ENCODE measurements at places on chromosomes 13 and 19.

- no peak for DNase-seq
Observed at GRCh38 chr13:91797567-91797966, 399.1 kb downstream of the GPC5 start.

- no peak for DNase-seq
Observed at GRCh38 chr13:98326291-98326690, 149.2 kb upstream of the RNF113B start.

DNA sequence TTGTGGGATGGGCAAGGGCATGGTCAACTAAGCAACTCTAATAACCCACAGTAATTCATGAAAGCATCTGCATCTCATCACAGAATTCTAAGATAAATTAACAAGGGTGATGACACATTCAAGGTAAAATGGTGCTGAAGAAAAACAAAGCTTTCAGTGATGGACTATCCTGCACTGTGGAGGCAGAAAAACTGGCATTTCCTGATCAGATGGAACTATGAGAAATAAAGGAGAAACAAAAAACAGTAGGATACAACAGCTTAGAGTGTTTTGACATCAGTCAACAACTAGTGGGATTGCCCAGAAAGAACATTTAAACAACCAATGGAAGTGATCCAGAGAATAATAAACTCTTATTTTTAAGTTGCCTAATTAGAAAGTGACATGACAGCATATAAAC is 327.0 kb downstream of the KLF5 start:
- DNase-seq, result no peak

GRCh38 chr13:93304134-93304533 is 77.5 kb downstream of the GPC6 start:
- DNase-seq, result no peak

GRCh38 chr19:45276284-45276687 is 25.2 kb downstream of the MARK4 start:
- DNase-seq, result peak; percentile 23

- no peak for DNase-seq
Observed at GRCh38 chr13:66314911-66315310, 915.2 kb downstream of the PCDH9 start.

- DNase-seq, result no peak
Observed at GRCh38 chr13:21986602-21987001, 315.7 kb downstream of the FGF9 start.

DNA sequence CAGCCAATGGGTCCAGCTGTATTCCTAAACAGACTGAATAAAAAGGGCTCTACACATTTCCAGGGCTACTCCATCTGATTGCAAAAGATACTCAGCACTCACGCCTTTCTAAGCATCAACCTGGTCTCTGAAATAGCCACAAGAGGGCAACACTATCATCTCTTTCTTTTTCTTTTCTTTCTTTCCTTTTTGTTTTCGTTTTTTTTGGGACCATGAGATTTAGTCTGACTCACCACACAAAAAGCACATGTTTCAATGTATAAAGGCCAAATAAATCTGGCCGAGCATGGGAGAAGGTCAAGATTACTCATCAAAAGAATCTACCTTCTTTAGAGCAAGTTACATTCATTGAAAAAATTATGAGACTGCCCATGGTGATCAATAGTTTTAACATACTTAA is 805.6 kb upstream of the ARGLU1 start:
- DNase-seq, result peak; percentile 15

- no peak for DNase-seq
Observed at GRCh38 chr19:6413721-6414643, 10.6 kb downstream of the KHSRP start.

GRCh38 chr19:30388327-30388726 is 16.1 kb downstream of the ZNF536 start:
- no peak for DNase-seq

DNA sequence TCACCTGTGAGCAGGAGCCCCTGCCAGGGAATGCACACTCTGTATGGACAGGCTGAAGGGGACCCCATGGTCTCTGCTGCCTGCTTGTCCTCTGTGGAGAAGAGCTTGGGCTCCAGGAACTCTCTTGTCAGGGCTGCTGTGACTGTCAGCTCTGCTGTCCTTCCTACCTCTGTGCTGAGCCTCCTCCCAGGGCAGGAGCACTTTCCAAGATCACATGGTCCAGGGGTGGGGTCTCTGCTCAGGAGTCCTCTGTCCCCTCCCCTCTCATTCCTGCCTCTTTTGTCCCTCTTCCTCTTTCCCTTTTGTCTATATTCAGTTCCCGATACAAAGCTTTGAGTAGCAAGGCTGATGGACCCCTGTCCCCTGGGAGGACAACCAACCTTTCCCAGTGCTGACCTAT is at the start of gene CEACAM7:
TSS of gene CEACAM7 (minus strand) at position 173 of the 400 bp plus-strand sequence. CDS start at position 68, 105 bp downstream.
- no peak for DNase-seq

- DNase-seq, result peak; percentile 47
Observed at GRCh38 chr19:18274781-18275356, 617 bp upstream of the IQCN start.

GRCh38 chr19:14561847-14562351 is 10.0 kb downstream of the NDUFB7 start:
- DNase-seq, result no peak

GRCh38 chr13:70893832-70894231 is 785.6 kb upstream of the KLHL1 start:
- peak; percentile 25 for DNase-seq

DNA sequence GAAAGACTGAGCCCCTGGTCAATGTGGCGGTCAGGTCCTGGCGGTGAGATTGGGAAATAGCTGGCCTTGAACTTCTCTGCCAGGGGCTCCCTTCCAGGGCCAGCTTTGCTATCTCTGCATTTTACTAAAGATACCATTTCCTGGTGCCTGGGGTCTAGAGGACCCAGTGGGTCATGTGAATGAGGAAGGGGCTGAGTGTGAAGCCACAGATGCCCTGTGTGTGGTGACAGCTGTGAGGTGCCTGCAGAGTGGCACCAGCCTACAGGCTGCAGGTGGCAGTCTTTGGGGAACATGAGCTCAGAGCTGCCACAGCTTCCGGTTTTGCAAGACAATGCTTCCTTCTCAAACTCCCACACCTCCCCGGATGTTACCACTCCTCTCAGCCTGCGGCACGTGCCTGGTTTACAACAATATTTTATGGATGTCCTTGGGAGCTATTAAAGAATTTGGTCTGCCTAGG is 5.2 kb upstream of the MLNR start:
- DNase-seq, result peak; percentile 84

- peak; percentile 99 for DNase-seq
Observed at GRCh38 chr19:19063183-19064097, at the start of gene SLC25A42. Gene SLC25A42, plus strand, starts transcription at chr19:19063994. Its CDS starts 32,131 bp downstream, at chr19:19096125.

GRCh38 chr19:10194500-10195198 is at the start of gene DNMT1:
Gene DNMT1, minus strand, starts transcription at chr19:10194953. Its CDS starts 54 bp downstream, at chr19:10194899.
- DNase-seq, result peak; percentile 98

- DNase-seq, result peak; percentile 95
Observed at GRCh38 chr19:50368649-50369570, 3.5 kb upstream of the NAPSA start.

GRCh38 chr13:77811981-77812380 is 106.7 kb downstream of the EDNRB start:
- DNase-seq, result no peak

GRCh38 chr13:93218583-93218982 is 8.0 kb upstream of the GPC6 start:
- DNase-seq, result no peak

DNA sequence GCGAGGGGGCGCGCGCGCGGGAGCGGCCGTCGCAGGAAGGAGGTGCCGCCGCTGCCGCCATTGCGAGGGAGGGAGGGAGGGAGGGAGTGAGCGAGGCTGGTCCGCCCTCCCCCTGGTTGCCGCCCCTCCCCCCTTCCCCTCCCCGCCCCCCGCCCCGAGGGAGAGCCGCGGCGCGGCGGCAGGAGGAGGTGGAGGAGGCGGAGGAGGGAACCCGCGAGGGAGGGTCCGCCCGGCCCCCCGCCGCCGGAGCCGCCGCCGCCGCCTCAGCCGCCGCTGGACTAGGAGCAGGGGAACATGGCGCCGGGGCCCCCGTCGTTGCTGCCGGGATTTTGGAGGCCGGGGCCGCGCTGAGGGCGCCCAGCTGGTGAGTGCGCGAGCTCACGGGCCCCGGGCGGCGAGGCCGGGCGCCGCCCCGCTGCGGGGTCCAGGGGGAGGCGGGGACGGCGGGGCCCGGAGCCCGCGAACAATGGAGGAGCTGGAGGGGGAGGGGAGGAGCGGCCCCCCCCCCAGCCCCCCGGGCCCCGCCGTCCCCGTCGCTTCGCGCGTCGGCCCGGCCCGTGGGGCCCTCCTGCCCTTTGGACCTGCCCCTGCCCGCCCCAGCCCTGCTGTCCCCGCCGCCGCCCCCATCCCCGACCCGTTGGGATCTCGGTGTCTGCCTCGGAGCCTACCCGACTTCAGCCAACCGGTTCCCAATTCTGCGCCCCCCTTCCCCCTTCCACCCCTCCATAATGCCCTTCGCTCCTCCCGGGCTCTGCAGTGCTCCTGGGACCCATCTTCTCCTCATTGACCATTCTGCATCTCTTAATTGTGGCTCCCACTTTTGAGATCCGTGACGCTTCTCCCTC is at the start of gene ARHGAP35:
TSS of gene ARHGAP35 (plus strand) at position 152 of the 845 bp plus-strand sequence. CDS start 57,679 bp downstream, outside the sequence.
- peak; percentile 90 for DNase-seq

- no peak for DNase-seq
Observed at GRCh38 chr13:45872566-45872965, 21.0 kb upstream of the SIAH3 start.

- peak; percentile 41 for DNase-seq
Observed at GRCh38 chr13:85543144-85543543, 256.1 kb downstream of the SLITRK6 start.

- DNase-seq, result no peak
Observed at GRCh38 chr19:38262585-38263268, 1.6 kb upstream of the SPINT2 start.

DNA sequence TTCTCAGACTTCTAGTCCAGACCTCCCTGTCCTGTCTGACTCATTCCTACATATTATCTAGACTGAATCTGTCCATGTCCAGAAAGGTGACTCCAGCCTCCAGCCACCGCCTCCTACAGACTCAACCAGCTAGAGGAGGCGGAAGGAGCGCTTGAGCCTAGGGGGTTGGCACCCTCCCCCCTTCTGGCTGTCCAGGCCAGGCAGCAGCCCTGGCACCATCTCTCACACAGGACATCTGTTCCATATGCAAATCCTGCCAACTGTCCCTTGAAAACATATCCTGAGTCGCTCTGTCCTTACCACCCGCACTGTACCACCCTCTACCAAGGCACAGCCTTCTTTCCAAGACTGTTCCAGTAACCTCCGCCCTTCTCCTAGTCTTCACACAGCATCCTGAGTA is 150.7 kb upstream of the WASF3 start:
- DNase-seq, result no peak

DNA sequence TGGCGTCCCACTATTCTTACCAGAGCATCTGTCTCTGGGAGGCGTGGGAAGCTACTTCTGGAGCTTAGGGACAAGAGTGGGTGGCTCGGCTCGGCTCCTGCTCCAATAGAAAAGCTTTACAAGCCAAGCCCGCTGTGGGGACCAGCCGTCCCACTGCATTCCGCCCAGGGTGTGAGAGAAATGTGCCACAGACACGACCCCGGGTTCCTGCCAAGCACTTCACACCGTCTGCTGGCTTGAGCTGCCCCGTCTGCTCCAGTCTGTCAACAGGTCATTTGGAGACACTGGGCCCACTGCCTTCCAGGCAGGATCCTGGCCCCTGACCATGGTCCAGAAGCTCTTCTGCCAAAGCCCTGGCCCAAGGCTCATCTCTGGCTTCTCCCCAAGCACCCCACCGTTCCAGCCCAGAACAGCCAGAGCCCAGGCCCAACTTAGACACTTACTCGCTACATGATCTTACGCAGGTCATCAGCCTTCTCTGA is 6.5 kb upstream of the FKRP start:
- DNase-seq, result no peak

DNA sequence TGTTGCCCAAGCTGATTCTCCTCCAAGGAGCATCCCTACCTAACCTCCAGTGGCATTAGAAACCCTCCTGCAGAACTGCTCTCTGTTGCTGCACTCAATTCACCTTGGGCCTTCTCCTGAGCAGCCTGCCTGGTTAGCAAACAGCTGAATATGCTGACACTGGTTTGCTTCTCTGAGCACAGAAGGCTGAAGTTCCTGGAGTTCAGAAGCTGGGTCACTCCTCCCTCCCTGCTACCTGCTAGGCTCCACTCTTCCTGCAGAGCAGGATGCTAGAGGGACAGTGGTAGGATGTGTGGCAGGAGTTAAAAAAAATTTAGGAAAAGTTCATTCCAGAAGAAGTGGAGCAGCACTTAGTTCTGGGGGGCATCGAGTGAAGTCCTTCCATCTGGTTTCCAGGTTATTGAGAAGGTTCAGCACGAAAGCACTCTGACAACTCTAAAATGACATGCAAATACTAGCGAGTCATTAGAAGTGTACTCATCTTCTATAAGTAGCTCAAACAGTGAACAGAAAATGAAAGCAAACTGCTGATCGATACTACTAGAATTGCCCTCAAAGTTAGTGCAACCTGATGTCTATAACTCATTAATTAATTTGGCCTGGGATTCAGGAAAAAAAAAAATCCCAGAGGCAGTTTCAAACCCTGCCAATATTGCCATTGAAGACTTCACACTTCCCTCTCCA is 293.7 kb downstream of the POU4F1 start:
- DNase-seq, result no peak

- DNase-seq, result peak; percentile 61
Observed at GRCh38 chr19:18771328-18772242, 19.5 kb downstream of the COMP start.

GRCh38 chr19:1028062-1028926 is 1.9 kb downstream of the CNN2 start:
- DNase-seq, result peak; percentile 76

DNA sequence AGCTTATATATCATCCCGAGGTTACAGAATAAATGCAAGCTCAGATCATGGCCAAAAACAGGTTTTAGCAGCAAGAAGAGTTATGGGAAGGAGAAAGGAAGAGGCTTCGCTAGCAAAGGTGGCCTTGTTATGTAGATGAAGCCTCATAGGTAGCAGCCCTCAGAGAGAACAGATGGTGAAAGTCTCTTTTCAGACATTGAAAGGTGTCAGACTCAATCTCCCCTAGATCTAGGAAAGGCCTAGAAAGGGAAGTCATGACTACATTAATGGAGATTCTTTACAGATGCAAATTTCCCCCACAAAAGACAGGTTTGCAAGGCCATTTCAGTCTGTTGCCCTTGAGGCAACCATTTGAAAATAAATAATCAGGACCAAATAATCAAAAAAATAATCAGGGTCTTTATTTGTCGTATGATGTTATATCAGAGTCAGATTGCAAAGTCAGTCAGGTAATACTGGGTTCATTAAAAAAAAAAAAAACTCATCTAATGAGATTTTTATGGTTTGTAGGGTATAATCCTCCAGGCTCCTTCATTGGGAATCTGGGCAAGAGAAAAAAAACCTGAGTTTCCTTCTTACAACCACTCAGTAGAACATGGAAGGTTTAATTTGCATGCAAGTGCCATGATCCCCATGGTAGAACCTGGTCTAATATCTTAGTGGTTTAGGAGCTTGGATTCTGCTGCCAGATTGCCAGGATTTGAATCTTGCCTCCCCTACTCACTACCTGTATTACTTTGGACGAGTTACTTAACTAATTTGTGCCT is 50.8 kb upstream of the HTR2A start:
- no peak for DNase-seq

DNA sequence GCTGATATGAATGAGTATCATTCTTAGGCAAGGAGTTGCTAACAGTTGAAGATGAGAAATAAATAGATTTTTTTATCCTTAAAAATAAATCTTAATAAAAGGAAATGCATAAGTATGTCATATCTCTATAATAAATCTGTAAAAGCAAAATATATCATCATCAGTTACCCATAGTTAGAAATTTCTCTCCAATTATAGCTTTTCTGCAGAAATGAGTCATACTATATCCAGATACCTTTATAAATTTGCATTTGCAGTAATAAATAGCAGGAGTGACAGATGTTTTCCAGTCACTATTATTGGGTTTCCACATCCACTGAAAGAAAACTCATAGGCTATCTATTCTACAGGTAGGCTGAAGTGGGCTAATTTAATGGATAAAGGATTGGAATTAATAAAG is 829.8 kb downstream of the PCDH9 start:
- no peak for DNase-seq
